K562 (cell line): ENCODE measurements at places on chromosomes 4 and X. TPM values are rescaled to one million over a fixed set of nuclear protein-coding genes. Genes with fewer than 3 reads are reported as not detected.

REELD1 gene
- total RNA-seq: not detected in 2 replicates

ARHGAP10 gene
- 0.16 and 0.22 TPM in 2 replicates for total RNA-seq

MSANTD1 gene
- total RNA-seq: 0.09 TPM in 1 of 2 replicates, not detected in the other

ADAMTS3 gene
- total RNA-seq: 15.8 and 18.0 TPM in 2 replicates

NLGN3 gene
- 0.69 TPM in 2 replicates for total RNA-seq

GPR119 gene
- total RNA-seq: not detected in 2 replicates

ARAF gene
- 67.7 and 70.0 TPM in 2 replicates for total RNA-seq

ELOVL6 gene
- total RNA-seq: 50.4 and 55.0 TPM in 2 replicates

MYOZ2 gene
- not detected in 2 replicates for total RNA-seq

LRIT3 gene
- not detected in 2 replicates for total RNA-seq

ADRA2C gene
- 0.33 and 0.54 TPM in 2 replicates for total RNA-seq

GABRG1 gene
- 0.22 and 0.42 TPM in 2 replicates for total RNA-seq

IL2 gene
- total RNA-seq: 0.89 and 1.6 TPM in 2 replicates

DCAF12L1 gene
- total RNA-seq: not detected in 2 replicates

TCEAL7 gene
- total RNA-seq: 0.13 TPM in 1 of 2 replicates, not detected in the other

IGSF1 gene
- 1.0 and 1.1 TPM in 2 replicates for total RNA-seq

KLKB1 gene
- not detected in 2 replicates for total RNA-seq

LUZP4 gene
- total RNA-seq: 0.16 and 0.25 TPM in 2 replicates

MTMR8 gene
- total RNA-seq: 3.6 and 4.3 TPM in 2 replicates

ADH6 gene
- not detected in 2 replicates for total RNA-seq

SRPX gene
- total RNA-seq: 0.45 TPM in 1 of 2 replicates, not detected in the other

RHOXF2B gene
- total RNA-seq: 1.9 and 4.7 TPM in 2 replicates

IQCM gene
- total RNA-seq: not detected in 2 replicates

SOWAHB gene
- not detected in 2 replicates for total RNA-seq

GYPE gene
- total RNA-seq: 33.9 and 36.0 TPM in 2 replicates

HTRA3 gene
- total RNA-seq: 0.16 TPM in 1 of 2 replicates, not detected in the other

PCDH18 gene
- 0.09 and 0.11 TPM in 2 replicates for total RNA-seq

AMBN gene
- not detected in 2 replicates for total RNA-seq

NDNF gene
- total RNA-seq: 0.11 TPM in 1 of 2 replicates, not detected in the other

ALPK1 gene
- 5.5 and 6.1 TPM in 2 replicates for total RNA-seq

TCEAL4 gene
- 2.9 and 3.1 TPM in 2 replicates for total RNA-seq

S100P gene
- 13.2 and 16.8 TPM in 2 replicates for total RNA-seq

NUP62CL gene
- 29.7 and 30.6 TPM in 2 replicates for total RNA-seq

RAI2 gene
- not detected in 2 replicates for total RNA-seq

PASD1 gene
- total RNA-seq: 9.6 and 10.5 TPM in 2 replicates

FRMD7 gene
- total RNA-seq: not detected in 2 replicates

SPANXB1 gene
- not detected in 2 replicates for total RNA-seq

YY2 gene
- 2.2 TPM in 2 replicates for total RNA-seq

SHISA3 gene
- not detected in 2 replicates for total RNA-seq

JAKMIP1 gene
- total RNA-seq: 0.11 TPM in 1 of 2 replicates, not detected in the other

CT45A5 gene
- 8.8 and 9.4 TPM in 2 replicates for total RNA-seq

HMX1 gene
- not detected in 2 replicates for total RNA-seq

TSC22D3 gene
- 1.5 and 1.7 TPM in 2 replicates for total RNA-seq

DDX53 gene
- 1.5 TPM in 2 replicates for total RNA-seq

ARMCX4 gene
- 0.04 and 0.11 TPM in 2 replicates for total RNA-seq

GABRA4 gene
- total RNA-seq: not detected in 2 replicates

ADH1A gene
- not detected in 2 replicates for total RNA-seq

TMEM47 gene
- 0.04 TPM in 2 replicates for total RNA-seq

TMEM144 gene
- 6.8 and 7.8 TPM in 2 replicates for total RNA-seq

STK32B gene
- total RNA-seq: 0.18 and 0.20 TPM in 2 replicates

TMEM271 gene
- not detected in 2 replicates for total RNA-seq

ATP2B3 gene
- not detected in 2 replicates for total RNA-seq

SLITRK2 gene
- not detected in 2 replicates for total RNA-seq

GAGE12F gene
- total RNA-seq: 531 and 581 TPM in 2 replicates

UGT8 gene
- 6.0 and 7.5 TPM in 2 replicates for total RNA-seq
